ENCODE measurements at places on chromosomes 6 and 20. TPM values are rescaled to one million over a fixed set of nuclear protein-coding genes. Genes with fewer than 3 reads are reported as not detected.
A peak's percentile ranks its signal among the peaks of the same experiment; 100 is the strongest.

DNA sequence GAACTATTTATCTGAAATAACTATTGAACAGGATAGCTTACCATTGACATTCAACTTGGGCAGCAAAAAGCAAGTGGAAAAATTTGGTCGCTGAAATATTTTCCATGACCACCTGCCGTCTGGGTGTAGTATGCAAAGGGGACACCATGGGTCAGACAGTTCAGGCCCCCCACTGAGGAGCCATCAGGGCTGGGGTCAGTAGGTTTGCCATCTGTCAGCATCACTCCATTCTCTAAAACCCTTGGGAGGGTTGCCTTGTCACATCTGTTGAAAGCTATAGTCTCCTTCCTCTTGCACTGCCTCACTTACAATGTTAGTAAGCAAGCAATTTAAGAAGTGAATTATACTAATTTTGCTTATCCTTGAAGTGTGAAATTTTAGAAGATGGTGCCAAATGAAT is 44.9 kb downstream of the NRN1 start:
- no peak overlapping the region for H3K27ac ChIP-seq
- no peak overlapping the region for H3K4me3 ChIP-seq
- no peaks in the 10 kb centered on the region for H3K36me3 ChIP-seq

GRCh38 chr20:48827855-48828733 is at the start of gene PREX1:
Gene PREX1, minus strand, starts transcription at chr20:48827999. Its CDS starts 139 bp downstream, at chr20:48827860.
- H3K4me3 ChIP-seq, result peak within 1 kb of the TSS; percentile 42
- peak within 1 kb of the TSS; percentile 72 for H3K27ac ChIP-seq
- H3K27me3 ChIP-seq, result peaks cover 14% of the 10 kb centered on the region
- H3K36me3 ChIP-seq, result no peaks in the 10 kb centered on the region
- peak; percentile 95 for DNase-seq

GRCh38 chr6:139917951-139918630 is 543.6 kb upstream of the CITED2 start:
- H3K27ac ChIP-seq, result no peak overlapping the region
- no peaks in the 10 kb centered on the region for H3K36me3 ChIP-seq
- no peaks in the 10 kb centered on the region for H3K27me3 ChIP-seq
- no peak overlapping the region for H3K4me3 ChIP-seq
- H3K4me1 ChIP-seq, result no peaks in the 10 kb centered on the region

- no peaks in the 10 kb centered on the region for H3K4me1 ChIP-seq
- H3K27me3 ChIP-seq, result no peaks in the 10 kb centered on the region
These were observed 29.7 kb downstream of the RPF2 start for GRCh38 chr6:111011360-111012142.

DNA sequence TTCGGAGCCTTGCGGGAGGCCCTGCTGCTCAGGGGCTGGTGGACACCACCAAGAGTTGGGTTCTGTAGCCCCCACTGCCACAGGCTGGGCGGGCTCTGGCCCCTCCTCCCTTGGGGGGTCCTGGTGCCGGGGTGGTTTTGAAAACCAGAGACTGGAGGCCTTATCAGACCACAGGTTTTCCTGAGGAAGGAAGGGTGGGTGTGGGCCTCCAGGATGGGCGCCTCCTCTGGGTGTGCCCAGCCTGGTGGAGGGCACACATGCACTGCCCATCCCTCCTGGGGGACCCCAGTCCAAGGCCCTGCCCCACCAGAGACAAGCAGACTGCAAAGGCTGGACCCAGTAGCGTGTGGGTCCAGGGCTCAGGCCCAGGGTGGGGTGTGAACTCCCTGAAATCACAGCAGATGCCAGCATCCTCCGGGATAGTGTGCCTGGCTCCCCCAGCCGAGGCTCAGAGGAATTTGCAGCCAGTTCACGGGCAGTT is 13.5 kb upstream of the ZBTB46 start:
- DNase-seq, result no peak
- H3K4me3 ChIP-seq, result no peak overlapping the region
- H3K27ac ChIP-seq, result peak overlapping the region; percentile 41
- H3K4me1 ChIP-seq, result peaks cover 7% of the 10 kb centered on the region
- no peaks in the 10 kb centered on the region for H3K27me3 ChIP-seq

GRCh38 chr6:56988145-56988544 is 33.2 kb downstream of the BEND6 start:
- H3K27ac ChIP-seq, result no peak overlapping the region
- H3K4me1 ChIP-seq, result no peaks in the 10 kb centered on the region
- DNase-seq, result no peak
- no peaks in the 10 kb centered on the region for H3K36me3 ChIP-seq

DNA sequence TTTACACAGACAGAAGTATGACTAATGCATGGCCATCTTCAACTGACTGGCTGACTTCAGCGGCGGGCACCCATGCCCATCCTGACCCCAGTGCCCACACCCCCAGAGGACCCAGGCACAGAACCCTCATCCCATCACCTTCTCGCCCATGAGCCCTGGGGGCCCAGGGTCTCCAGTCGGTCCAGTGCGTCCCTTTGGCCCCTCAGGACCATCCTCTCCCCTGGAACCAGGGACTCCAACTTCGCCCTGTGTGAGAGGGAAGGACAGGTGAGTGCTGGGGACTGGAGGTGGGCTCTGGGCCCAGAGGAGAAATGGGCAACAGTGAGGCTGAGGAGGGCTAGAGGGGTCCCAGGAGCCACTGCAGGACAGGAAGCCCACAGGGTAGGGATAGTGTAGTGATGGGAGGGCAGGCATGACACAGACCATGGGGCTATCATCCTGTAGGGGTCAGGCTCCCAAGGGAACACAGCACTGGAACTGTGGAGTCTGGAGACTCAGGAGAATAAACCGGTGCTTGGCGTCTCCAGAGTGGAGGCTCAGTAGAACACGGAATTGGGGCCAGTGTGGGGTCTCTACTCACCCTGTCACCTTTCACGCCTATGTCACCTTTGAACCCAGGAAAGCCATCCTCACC is 16.7 kb downstream of the COL11A2 start:
- no peaks in the 10 kb centered on the region for H3K4me1 ChIP-seq
- H3K27me3 ChIP-seq, result no peaks in the 10 kb centered on the region
- no peaks in the 10 kb centered on the region for H3K36me3 ChIP-seq
- no peak overlapping the region for H3K4me3 ChIP-seq
- H3K27ac ChIP-seq, result no peak overlapping the region
- no peak for DNase-seq

The PCMTD2 gene
- total RNA-seq, result 32.6 TPM

The KIF6 gene
- 3.3 TPM for total RNA-seq

The SPEF1 gene
- 0.26 TPM for total RNA-seq

The ADGRF1 gene
- 30.0 TPM for total RNA-seq
